Fibroblast of skin of abdomen (primary cell): ENCODE measurements at places on chromosomes 6 and 20.

DNA sequence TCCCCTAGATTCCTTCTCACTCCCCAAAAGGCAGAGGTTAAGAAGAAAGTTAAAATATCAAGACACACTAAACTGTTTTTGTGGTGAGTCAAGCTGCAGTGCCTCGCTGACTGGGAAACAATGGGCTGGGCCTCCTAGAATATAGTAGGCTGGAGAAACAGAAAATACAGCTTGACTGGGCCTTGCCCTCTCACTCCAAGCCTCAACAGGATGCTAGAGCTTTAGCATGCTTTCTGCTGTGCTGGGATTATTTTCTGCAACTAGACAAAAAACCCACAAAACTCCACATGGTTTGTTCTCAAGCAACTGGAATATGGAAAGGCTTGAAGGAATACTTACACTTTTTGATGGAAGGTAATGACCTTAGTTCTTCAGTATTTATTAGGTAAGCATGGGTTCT lies 27.9 kb downstream of the FOXO3 start:
- DNase-seq: peak; percentile 70

DNA sequence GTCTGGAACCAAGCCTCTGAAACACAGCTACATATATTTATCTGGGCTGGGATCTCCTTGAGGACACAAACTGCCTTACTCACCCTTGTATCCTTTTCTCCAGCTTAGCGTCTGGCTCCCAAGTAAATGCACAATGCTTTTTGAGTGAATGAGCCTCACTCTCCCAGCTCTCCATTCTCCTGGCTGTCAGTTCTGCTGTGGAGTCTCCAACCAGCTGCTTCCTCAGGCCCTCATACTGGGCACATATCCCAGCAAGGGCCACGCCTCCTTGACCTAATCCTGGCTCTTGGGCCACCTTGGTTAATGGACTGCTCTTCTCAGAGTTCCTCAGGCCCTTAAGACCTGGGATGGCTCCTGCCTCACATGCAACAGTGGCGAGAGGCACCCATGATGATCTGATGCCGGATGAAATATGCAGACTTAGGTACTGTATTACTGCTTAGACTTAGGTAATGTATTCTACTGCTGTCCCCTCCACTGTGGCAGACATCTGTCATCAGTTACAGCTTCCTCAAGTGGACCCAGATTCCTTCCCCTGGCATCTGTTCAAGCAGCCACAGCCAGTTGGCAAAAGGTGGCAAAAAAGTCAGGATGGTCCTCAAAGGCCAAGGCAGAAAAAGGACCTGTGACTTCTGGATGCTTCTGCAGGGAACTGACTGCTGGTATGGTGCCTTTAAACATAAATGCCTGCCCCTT lies 16.5 kb downstream of the SNHG17 start:
- DNase-seq: no peak

DNA sequence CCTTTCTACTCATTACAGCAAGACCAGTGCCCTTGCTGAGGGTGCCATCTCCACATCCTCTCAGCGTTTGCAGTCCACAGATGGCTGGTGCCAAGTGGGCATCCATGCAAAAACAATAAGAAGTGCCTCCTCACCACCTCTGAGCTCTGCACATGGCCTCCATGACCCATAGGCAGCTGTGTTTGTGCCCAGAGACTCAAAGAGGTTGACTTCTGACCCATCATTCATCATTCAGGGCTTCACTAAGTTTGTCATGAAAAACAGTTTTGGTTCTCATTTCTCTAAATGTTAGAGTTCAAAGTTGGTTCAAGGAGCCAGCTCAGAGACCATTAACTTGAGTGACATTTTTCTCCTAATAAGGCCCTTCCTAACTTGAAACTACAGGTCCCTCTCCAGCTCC lies 512.6 kb upstream of the MAP3K7 start:
- no peak for DNase-seq

- DNase-seq: no peak
Observed at GRCh38 chr20:1124421-1124820, 6.0 kb downstream of the PSMF1 start.

- DNase-seq: no peak
Observed at GRCh38 chr6:143222801-143223231, 162.1 kb downstream of the AIG1 start.

DNA sequence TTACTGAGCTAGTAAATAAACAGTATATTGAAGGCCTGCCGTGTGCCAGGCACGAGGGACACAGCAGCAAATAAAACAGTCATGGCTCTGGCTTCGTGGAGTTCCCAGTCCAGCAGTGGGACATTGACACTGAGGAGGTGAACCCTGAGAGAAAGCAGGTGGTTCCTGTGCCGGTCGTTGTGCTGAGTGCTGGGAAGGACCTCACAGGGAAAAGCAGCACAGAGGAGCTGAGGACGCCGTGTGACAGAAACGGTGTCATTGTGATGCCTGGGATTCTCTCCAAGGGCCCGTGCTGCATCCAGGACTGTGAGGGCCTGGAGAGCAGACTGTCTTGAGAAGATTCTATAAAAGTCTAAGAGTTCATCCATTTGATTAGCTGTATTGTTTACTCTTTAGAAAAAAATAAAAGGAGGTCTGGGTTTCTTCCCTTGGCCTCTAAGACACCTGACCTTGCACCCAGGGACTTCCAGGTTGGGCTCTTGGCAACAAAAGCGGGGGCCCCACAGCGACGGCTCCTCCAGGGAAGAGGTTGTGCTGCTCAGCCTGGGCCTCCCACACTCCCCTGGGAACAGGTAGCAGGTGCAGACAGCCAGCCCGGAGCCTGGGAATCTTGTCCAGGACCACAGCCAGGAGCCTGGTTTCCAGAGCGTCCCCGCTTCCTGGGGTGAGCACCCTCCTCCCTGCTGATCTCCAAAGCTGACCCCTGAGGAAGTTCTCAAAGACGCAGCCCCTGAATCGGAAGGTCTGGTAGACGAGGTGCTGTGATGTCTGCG lies 251.2 kb upstream of the PMEPA1 start:
- DNase-seq: no peak

DNA sequence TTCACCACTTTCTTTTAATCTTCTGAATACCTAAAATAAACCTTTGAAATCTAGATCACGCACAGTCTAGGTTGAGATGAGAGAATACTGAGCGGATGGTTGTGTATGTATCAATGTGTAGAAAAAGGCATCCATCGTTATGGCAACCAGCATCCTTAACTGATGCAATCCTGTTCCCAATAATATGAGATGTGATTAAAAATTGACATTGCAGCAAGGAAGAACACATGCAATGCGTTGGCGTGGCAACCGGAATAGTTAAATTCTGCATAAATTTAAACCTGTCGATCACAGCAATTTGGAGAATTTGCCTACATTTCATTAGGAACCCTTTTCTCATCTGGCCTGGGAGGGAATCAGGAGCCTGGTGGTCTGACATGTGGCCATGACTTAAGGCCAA lies 1.3 kb upstream of the L3MBTL1 start:
- no peak for DNase-seq

- no peak for DNase-seq
Observed at GRCh38 chr20:9403448-9403847, 110.9 kb upstream of the LAMP5 start.

DNA sequence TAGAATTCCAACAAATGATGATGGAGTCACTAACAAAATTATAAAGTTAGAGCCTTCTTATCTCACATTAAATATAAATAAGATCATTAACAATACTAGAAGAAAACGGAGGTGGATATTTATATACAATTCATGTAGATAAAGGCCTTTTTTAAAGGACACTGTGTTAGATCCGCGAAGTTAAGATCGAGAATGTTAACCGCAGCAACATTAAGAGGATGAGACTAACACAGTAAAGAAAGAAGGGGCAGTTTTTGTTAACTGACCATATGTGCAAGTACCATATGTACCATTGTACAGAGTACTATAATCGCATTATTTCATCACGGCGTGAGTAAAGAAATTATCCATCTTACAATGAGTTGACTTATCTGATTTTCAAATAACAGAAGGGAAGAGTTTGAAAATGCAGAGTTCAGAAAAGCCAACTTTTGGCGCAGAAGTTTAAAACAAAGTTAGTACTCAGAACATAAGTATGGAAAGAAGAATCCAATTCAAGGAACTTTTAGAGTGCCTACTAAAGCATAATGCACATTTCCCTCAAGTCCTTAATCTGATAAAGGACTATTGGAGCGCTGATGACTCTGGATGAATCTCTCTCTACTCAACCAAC lies 1.4 kb downstream of the FBXL4 start:
- no peak for DNase-seq

DNA sequence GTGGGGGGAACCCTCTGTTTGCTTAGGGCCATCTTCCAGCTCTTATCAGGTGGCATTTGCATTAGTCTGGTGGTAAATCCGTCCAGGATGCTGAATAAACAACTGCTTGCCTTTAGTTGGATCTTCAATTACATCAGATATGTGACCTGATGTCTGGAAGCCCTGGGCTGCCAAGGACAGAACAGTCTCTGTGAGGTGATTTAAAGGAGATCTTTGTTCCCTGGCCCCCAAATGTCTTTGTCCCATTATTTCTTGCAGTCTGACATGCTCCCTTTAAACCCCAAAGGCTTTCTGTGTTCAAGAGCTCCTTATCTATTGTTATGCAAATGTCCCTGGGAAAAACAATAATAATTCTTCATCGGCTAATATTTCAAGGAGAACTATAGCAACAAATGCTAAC lies 84.6 kb upstream of the SPTLC3 start:
- DNase-seq: no peak

- no peak for DNase-seq
Observed at GRCh38 chr6:28738396-28738765, 185.4 kb downstream of the TRIM27 start.

DNA sequence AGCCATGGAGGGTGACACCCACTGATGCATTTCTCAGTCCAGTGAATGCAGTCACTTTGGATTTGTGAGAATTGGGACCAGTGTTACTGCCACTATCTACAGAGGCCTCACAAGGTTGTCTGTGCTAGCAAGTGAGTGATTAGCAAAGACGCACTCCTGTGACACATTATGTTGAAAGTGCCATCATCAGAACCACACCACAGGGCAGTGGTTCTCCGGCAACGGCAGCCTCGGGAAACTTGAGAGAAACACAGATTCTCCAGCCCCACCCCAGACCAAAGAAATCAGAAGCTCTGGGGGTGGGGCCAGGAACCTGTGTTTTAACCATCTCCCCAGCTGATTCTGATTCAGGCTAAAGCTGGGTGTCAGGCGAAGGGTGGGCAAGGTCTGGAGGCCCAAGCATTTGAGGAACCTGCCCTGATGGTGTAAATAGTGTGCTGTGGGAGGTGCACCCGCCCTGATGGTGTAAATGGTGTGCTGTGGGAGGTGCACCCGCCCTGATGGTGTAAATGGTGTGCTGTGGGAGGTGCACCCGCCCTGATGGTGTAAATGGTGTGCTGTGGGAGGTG lies 39.9 kb downstream of the TMEM242 start:
- no peak for DNase-seq

DNA sequence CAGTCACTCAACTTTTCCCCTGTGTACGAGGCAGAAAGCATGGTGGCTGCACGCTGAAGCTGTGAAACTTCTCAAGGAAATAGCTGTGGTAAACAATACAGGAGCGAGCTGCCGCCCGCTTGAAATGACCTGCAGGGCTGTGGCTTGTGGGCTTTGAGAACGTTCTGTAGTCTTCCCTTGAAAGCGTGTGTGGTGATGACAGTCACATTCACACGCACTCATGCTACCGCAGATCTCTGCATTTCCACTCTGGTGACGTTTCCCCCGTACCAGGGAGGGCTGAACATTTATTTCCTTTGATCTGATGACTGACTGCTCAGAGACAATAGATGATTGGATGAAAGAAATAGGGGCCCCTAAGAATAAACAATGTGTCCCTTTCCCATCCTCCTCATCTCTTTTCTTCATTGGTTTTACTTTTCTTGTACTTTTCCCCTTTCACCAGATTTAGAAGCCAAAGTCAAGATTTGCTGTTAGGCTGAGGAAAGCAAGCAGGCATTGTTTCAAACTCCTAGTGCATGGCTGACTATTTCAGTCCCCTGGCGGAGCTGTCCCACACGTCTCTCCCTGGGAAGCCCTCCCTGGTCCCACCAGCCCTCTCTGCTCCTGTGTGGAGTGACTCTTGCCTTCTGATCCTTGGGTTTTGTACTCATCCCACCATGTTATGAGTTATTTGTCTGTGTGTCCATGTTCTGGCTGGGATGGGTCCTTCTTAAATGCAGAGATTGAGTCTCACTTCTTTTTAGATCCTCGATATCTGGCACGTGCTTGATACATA lies 3.9 kb downstream of the SYTL3 start:
- peak; percentile 36 for DNase-seq

GRCh38 chr20:58019850-58020625 lies 208.4 kb downstream of the ANKRD60 start:
- DNase-seq: no peak

GRCh38 chr20:16451001-16451400 lies 122.2 kb downstream of the KIF16B start:
- no peak for DNase-seq

- peak; percentile 21 for DNase-seq
Observed at GRCh38 chr20:49447946-49448809, 34.3 kb downstream of the KCNB1 start.

DNA sequence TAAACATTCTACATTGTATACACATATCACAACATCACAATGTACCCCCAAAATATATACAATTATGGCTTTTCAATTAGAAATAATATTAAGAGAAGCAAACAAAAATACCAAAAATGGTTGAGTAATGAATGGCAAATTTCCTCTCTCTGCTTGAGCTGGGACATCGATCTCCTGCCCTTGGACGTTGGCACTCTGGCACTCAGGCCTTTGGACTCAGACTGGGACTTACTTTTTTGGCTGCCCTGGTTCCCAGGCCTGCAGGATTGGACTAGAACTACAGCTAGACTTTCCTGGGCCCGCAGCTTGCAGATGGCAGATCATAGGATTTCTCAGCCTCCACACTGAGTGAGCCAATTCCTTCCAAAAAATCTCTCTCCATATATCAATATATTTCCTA lies 52.9 kb upstream of the KCNK16 start:
- DNase-seq: no peak

- no peak for DNase-seq
Observed at GRCh38 chr20:32558526-32558925, 26.6 kb downstream of the NOL4L start.

- peak; percentile 69 for DNase-seq
Observed at GRCh38 chr20:59027741-59028320, 4.3 kb downstream of the ATP5F1E start.

DNA sequence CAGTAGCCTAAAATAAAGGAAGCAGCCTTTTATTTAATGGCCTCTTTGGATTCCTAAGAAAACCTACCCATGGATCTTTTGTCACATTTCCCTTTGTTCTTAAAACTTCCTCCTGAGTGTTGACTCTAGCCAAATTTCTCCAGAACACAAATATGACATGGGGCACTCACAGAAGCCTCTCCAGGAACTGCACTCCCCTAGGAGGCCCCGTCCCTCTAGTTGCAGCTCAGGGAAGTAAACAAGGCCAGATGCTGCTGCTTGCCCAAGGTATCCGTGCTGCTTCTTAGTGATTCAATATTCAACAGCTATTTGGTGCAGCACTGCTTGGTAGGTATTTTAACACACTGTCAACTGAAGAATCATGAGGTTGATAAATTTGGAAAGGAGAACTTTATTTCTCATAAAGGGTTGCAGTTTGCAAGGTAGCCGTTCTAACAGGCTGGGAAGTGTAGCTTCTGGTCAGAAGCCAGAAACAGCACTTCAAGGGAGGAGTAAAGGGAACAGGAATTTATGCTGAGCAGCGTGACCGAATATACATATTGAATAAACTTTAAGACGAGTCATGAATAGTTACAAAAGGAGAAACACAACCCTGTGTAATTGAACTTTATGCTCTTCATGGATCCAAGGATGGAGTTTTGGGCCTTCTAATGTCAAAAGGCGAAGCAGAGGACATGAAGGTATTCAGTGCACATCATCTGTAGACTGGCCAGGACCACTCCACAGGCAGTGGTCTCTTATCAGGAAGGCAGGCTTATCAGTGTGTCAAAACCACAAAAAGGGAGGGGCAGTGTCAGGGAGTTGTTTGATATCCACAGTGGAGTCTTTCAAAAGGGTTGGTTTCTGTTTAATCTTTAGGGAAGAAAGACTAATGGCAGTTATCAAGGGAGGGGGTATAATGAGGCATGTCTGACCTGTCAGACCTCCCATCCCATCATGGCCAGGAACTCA lies 63.3 kb downstream of the CD24 start:
- DNase-seq: no peak
